ENCODE measurements at places on chromosomes 2 and 18.

DNA sequence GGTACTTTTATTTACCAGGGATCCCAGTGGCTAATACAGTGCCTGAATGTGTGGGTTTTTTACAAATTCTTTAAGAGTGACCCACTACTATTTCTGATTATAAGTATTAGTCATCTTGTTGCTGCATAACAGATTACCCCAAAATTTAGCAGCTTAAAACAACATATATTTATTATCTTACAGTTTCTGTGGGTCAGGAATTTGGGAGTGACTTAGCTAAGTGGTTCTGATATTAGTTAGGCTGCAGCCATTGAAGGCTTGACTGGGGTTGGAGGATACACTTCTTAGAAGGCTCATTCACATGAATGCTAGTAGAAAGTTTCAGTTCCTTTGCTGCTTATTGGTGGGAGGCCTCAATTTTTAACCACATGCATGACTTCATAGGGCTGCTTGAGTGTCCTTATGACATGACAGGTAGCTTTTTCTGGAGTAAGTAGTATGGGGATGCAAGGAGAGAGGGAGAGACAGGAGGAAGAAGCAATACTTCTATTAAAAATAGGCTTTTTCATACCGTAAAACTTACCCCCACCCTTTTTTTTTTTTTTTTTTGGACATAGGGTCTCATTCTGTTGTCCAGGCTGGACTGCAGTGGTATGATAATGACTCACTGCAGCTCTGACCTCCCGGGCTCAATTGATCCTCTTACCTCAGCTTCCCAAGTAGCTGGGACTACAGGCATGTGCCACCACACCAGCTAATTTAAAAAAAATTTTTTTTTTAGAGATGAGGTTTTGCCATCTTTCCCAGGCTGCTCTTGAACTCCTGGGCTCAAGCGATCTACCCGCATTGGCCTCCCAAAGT lies 13.3 kb upstream of the POLE4 start:
- DNase-seq, result no peak

DNA sequence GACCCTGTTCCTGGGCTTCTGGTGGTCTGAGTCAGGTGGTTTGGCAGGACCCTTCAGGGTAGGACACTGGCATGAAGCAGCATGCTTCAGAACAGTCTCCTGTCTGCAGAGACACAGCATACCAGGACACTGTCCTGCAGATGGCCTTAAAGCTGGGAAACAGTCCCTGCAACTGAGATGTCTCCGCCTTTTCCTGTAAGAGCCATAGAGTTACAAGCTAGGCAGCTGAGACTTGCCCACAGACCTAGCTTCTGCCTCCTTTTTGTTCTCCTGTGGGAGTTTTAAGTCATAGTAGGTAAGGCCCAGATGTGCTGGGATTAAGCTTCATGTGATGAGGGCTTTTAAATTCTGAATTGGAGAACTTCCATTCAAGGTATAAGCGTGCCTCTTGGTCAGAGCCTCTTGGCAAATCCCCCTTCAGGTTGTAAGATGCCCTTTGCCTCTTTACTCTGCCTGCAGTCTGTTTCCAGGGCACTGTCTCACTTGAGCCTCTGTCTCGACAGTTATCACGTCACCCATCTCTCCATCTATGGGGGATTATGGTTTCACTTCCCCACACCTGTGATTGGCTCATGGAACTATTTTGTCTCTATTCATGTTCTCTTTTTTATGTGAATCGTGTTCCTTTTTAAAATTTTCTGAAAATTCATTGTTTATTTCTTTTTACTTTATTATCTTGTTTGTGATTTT lies 51.8 kb downstream of the COA5 start:
- DNase-seq, result no peak

DNA sequence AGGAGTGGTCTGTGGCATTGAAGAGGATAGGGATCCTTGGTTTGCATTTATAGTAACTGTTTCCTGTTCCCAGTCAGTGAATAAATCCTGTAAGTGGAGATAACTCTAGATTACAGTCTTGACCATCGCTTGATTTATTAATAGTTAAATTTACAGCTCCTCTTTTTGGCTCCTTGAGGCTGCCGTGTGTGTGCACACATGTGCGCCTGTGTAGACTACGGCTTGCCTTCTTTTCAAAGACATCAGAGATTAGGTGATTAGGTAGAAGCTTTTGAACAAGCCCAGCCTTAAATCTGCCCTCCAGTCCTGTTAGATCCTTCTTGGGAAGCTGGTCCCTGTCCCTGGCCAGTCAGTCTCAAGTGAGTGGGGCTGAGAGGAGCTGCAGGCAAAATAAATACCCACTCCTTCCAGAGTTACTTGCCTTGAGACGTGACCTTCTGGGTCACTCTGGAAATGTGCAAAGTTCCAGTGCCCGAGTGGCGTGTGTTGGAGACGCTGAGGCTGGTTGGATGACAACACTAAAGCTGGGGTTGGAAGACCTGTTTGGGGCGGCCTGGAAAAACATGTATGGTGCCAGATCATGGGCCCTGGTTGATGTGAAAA lies 32.0 kb downstream of the TCF7L1 start:
- DNase-seq, result no peak

- DNase-seq, result peak; percentile 36
Measured at GRCh38 chr2:58081000-58081399, 34.4 kb downstream of the VRK2 start.

- no peak for DNase-seq
Measured at GRCh38 chr2:54161660-54162424, 46.4 kb downstream of the ACYP2 start.

DNA sequence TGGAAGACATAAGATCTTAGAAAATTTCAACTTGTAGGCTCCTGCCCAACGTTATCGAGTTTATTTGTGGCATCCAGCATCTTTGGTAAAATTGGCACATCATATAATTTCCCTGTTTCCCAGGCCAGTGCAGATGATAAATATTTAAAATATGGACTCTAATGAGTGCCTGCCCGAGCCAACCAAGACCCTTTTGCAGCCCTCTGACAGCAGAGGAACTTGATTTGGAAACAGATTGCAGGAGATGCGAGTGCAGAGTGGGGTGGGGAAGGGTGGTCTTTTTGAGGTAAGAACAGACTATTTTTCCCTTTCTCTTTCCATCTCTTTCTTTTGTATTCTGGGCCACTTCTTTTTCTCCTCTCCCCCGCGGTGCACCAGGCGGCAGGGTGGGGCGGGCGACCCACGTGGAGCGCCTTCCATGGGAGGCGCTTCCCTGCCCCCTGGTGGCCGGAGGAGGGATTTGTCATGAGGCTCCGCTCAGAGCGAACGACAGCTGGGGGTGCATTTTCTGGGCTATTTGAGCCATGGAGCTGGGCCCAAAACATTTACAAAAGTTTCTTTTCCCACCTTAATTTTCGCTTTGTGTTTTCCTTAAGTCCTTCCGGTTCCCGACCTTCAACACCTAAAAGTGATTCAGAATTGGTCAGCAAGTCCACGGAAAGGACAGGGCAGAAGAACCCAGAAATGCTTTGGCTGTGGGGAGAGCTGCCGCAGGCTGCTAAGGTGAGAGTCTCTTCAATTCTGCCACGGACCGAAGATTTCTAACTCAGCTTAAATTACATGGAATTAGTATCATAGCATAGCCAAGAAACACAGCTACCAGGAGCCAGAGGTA lies 32.7 kb downstream of the LPIN1 start:
- peak; percentile 66 for DNase-seq

DNA sequence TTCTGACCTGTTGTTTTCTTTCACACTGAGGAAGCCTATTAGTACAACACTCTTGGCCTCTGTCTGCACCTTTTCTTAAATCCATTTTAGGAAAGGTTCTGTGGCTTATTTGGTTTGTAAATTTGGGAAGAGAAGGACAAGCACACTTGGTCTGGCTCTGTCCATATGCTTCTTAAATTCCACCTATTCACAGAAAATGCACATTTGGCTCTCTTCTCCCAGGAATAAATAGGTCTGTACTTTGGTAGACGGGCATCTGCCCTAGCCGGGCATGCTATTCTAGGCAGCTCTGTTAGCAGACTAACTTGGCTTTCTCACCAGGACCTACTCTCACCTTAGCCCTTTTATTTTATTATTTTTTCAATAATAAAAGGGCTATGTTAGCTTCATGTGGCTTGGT lies 1211.8 kb upstream of the SLC39A10 start:
- no peak for DNase-seq

GRCh38 chr2:151437630-151438029 lies 27.9 kb downstream of the RIF1 start:
- DNase-seq, result no peak

DNA sequence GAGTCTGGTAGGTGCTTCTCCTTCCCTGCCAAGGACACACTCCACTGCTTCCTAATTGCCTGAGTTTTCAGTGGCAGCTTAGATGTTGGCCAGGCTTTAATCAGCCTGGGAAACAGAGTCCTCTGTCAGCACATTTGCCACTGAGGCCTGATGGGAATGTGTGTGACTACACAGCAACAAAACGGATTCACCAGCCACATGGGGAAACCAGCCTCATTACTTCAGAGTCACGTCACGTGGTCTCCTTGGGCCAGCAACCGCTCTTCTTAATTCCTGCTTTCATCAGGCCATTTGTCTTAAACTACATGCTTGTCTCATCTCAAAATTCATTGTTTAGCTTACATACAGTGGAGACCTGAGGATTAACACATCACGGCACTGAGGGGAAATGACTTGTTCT lies 93.9 kb upstream of the LTBP1 start:
- no peak for DNase-seq

GRCh38 chr2:121362774-121363173 lies 77.8 kb upstream of the TFCP2L1 start:
- DNase-seq, result no peak

- no peak for DNase-seq
Measured at GRCh38 chr2:121375621-121376159, 90.7 kb upstream of the TFCP2L1 start.

- DNase-seq, result no peak
Measured at GRCh38 chr2:148534416-148535204, 109.9 kb upstream of the EPC2 start.

GRCh38 chr2:60834270-60834717 lies 47.1 kb upstream of the REL start:
- no peak for DNase-seq

DNA sequence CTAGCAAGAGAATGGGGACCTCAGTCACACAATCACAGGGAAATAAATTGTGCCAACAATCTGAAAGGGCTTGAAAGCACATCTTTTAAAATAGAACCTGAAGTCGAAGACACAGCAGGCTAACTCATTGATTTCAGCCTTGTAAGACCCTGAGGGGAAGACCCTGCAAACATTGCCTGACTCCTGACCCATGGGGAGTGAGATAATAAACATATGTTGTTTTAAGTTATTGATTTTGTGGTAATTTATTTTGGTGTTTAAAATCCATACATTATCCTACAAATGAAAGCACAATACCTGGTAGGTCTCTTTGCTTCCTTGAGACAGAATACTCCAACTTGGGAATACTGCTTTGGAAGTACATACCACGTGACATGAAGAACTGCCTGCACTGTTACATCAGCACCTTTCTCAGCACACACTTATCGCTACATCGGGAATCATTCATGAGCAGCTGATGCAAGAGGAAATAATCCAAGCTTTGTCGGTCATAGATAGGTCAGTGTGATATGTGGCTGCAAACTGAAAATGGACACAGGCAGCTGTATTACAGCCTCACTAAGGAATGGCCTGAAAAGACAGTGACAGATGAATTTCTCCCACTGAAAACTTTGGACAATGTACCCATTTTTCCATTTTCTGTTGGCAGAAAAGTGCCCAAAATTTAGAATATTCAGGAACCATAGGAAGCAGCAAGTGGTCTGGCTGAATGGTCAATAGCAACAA lies 494.5 kb upstream of the MAP2 start:
- no peak for DNase-seq

- DNase-seq, result no peak
Measured at GRCh38 chr18:5476961-5477800, 66.6 kb downstream of the EPB41L3 start.
